ENCODE measurements at places on chromosomes 5 and 9. TPM values are rescaled to one million over a fixed set of nuclear protein-coding genes. Genes with fewer than 3 reads are reported as not detected.

The IFNA13 gene
- total RNA-seq = not detected

DNA sequence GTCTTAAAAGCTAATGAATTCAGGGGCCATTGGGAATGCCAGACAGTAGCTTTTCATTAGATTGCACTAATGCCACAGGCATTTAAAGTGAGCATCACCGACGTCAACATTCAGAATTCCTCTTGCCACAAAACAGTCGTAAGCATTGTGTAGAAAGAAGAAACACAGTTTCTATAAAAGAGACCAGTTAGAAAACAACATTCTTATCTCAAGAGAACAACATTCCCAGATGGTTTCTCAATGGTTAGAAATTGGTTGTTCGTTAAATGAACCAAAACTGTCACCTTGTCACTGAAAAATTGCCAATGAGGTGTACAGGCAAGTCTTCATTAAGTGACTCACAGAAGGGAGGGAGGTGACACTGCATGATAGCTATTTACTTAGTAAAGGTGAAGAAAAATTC lies 401.6 kb upstream of the PRR16 start:
- DNase-seq = no peak

- DNase-seq = no peak
Observed at GRCh38 chr9:4591123-4591500, 71.0 kb upstream of the PLPP6 start.

GRCh38 chr9:2616692-2617377 lies 4.8 kb upstream of the VLDLR start:
- DNase-seq = no peak

DNA sequence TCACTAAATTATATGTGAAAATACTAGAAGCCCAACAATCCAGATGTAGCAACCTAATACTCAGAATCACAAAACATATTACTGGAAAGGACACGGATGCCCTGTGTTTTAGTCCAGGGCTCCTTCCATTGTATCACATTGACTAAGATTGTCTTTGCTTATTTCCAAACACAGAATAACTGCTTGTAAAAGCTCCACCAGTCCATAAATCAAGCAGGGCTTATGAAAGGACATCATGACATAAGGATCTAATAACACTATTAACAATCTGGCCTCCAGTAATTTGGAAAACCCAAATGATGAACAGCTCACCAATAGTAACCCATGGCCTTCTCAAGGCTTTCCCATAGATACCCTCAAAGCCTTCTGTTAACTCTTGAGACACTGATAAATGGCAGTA lies 39.8 kb downstream of the WDR41 start:
- no peak for DNase-seq

Measured in left lobe of liver (tissue), 2 donors.